Fibroblast of pulmonary artery (primary cell): ENCODE measurements at places on chromosomes 13 and 19.

- DNase-seq: peak; percentile 71
These were observed 957 bp upstream of the CCDC194 start for GRCh38 chr19:17394891-17395415.

GRCh38 chr13:95557013-95557412 is 4.5 kb downstream of the CLDN10 start:
- DNase-seq: no peak

DNA sequence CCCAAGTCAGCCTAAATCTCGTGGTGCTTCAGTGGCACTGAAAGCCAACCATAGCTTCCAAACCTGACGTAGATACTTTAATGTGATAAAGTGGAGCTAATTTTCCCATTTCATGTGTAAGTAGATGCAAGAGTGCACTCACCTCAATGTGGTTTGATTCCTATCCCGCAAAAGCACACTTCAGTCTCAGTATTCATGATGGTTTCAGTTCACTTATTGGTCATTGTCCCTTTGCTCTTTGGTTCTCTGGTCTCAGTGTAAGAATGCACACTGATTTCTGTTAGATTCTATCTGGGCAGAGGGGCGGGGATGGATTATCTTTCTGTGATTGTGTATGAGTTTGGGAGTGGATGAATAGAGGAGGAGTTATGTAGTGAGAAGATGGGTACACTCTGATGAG is 340.6 kb downstream of the KCNRG start:
- no peak for DNase-seq

DNA sequence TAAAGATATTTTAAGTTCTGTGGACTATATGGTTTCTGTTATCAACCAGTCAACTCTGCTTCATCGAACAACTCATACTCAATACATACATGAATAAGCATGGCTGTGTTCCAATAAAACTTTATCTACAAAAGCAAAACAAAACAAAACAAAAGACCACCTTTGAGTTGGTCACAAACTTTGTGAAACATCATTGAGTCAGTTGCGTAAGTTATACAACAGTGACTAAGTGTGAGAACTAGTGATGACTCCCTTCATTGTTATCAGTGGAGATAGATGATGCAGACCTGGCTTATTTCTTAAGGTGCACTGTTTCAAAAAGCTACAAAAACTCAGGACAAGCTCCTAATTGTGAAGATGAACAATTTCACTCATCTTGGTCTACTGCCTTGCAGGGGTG is 14.5 kb upstream of the KLK4 start:
- peak; percentile 38 for DNase-seq

- DNase-seq: peak; percentile 69
These were observed 137.3 kb upstream of the FNDC3A start for GRCh38 chr13:48838193-48838973.

DNA sequence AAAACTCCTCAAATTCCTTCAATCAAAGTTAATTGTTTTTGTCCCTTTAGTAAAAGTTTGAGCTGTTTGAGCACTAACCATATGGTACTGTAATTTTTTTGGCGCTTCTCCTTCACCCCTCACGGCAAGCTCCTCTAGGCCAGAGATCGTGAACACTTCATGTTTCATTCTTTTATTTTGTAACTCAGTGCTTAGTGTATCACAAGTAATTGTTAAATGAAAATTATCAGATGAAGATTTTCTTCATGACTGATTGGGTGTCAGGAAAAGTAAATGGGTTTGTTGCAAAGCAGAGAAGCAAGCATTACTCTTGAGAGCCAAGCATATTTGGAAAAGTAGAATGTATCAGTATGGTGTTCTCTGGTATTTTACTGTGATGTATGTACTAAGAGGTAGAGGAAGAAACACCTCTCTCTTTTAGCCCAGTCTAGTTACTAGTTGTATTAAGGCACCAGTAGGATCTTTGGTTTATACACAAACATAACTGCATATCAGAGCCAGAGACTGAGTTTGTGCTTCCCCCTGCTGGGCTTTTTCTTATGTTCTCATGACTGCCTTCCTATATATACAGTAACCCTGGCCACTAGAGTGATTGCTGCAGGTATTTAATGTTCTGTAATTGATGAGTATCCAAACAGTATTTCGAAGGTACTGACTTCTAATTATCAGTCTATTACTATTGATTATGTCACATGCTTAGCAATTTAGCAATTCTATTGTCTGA is 202.3 kb upstream of the KLHL1 start:
- peak; percentile 13 for DNase-seq

DNA sequence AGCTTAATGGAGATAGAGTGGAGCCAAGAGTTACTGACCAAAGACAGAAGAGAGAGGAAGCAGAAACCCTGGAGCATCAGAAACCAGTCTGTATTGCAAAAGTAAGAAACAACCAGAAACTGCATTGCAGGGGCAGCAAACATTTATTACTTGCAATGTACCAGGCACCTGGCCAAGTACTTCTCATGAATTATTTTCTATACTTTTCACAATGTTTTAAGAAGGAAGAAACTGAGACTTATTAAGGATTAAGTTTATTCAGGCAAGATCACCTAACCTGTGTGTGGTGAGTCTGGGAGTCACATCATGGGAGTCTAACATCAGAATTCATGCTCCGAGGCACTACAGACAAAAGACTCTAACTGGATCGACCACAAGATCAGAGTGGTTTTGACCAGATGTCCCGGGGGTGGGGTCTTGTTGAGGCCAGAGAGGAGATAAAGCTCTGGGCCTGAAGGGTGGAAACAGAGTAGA is 47.4 kb downstream of the TNFRSF19 start:
- DNase-seq: peak; percentile 61

GRCh38 chr19:49816590-49816989 is 1.5 kb upstream of the MED25 start:
- no peak for DNase-seq

- no peak for DNase-seq
These were observed 3.6 kb upstream of the ADAMTSL5 start for GRCh38 chr19:1516395-1516753.

DNA sequence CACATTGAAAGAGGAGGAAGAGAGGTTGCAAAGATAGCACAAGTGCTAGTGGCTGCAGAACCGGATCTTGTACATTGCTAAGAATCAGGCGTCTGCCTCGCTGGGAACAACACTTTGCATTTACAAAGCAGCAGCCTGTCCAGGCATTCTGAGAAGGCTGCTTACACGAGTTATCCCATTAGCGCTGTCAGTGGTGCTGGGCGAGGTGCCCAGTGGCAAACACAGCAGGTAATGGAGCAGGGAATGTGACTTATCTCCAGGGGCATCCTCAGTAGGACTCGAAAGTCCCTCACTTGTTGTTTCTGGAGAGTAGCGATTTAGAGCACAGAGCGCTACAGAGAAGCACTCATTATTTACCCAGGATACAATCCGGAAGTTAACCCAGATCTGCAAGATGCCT is 209.6 kb downstream of the OLFM4 start:
- DNase-seq: no peak

DNA sequence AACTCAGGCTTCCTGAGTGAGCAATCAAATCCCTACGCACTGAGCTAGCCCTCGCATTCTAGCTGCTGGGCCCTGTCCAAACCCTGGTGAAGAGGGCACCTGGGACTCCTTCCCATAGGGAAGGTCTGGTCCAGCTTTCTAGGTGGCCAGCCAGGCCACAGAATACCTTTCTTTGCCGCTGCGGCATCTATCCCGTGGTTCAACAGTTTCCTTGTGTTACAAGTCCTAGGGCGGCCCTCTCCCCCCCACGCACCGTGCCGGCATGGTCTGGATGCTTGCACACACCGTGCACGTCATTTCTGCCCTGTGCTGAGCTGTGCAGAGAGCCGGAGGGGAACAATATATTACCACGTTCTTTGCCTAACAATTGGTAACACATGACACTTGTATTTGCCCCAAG is 164.6 kb upstream of the TSHZ3 start:
- no peak for DNase-seq

DNA sequence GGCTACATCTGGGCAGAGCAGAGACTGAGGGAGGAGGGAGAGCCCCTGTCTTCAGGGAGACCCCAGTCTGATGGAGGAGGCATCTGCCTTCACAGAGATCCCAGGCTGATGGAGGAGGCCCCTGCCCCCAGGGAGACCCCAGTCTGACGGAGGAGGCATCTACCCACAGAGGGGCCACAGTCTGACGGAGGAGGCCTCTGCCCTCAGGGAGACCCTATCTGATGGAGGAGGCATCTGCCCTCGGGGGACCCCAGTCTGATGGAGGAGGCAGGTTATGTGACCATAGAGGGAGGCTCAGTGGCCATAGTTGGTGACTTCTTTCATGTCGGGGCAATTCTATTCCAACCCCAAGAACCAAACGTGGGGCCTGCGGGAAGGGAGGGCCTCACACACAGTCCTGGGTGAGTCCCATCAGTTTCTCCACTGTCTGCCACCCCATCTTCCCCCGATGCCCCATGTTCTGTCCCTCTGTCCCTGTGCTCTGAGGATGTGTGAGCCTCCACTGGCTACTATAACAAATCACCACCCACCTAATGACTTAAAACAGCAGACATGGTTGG is 14.3 kb downstream of the MISP start:
- no peak for DNase-seq

DNA sequence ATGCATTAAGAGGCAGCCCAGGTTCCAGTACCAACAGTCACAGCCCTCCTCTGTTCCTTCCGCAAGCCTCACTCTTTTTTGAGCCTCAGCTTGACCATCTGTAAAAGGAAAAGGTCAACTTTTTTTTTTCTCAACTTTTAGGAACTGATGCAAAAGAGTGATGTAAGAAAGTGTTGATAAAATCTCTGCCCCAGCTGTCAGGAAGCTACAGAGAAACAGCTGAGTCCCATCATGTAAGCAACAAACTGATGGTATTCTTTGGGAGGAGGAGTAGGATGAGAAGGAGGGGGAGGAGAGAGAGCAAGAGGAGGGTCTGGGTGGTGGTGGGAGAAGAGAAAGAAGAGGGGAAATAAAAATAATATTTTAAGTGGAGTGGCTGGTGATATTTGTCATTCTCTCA is 233.9 kb upstream of the TSHZ3 start:
- peak; percentile 10 for DNase-seq

GRCh38 chr13:113220141-113220598 is 10.8 kb downstream of the CUL4A start:
- no peak for DNase-seq

DNA sequence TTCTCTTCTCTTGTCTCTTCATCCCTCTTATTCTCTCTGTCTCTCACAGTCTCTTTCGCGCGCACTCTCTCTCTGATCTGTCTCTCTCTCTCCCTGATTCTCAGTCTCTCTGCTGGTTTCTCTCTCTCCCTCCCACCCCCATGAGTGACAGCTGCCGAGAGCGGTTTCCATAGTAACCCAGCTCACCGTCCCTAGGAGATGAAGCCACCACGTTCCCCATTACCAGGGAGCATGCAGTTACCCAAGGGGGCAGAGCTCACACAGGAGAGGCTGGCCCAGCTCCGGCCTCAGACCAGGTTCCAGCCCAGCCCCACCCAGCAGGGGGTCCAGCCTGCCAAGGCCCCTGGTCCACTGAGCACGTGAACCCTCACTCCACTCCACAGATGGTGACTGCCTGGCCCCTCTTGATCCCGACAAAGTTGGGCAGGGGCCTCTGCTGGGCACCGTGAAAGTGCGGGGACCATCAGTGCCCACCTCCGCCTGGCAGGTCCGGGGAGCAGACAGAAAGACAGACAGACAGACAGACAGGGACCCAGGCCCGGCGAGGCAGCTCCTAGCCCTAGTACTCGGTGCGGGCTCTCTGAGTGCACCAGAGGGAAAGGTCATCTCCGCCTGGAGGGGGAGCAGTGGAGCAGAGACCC is 50.6 kb downstream of the CELF5 start:
- DNase-seq: no peak

DNA sequence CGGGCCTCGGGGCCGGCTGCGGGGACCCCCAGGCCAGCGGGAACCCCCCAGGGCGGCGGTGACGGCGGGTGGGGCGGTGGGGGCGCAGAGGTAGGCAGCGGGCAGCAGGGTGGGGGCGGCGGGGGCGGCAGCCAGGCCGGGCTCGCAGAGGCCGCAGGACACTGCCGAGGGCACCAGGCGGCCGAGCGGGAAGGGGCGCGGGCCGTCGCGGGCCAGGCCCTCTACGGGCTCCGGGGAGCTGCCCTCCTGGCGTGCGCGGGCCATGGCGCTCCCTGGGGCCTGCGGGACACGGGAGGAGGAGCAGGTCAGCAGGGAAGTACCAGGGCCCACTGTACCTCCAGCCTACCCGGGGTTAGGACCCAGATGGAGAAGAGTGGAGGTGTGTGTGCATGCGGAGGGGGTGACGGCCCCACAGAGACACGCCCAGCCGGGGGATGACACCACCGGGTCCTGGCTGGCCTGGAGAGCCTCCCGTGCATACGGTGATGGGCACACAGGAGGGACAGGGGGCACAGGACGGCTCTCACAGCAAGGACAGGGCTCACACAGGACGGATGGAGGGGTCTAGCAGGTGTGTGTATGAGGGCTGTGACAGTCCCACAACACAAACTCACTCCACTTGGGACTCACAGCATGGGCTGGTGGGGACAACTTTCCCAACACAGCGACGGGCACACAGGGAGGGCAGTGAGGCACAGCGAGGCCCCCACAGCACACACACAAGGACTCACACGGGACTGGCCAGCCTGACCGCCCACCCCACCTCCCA is 2.6 kb downstream of the BBC3 start:
- no peak for DNase-seq

- no peak for DNase-seq
These were observed 18.3 kb downstream of the KDM4B start for GRCh38 chr19:4987256-4987655.

GRCh38 chr13:114147803-114148520 is 15.5 kb upstream of the RASA3 start:
- DNase-seq: no peak

GRCh38 chr13:20980899-20981298 is 78.4 kb upstream of the XPO4 start:
- DNase-seq: no peak
